ENCODE measurements at places on chromosomes 5 and 9. TPM values are rescaled to one million over a fixed set of nuclear protein-coding genes. Genes with fewer than 3 reads are reported as not detected.

Gene PFN3
- not detected for total RNA-seq

Gene ZFP2
- 1.2 TPM for total RNA-seq

Gene ERGIC1
- total RNA-seq = 120 TPM

Gene PCDHB15
- total RNA-seq = 4.6 TPM

Gene GARIN3
- total RNA-seq = not detected

Gene LCN2
- not detected for total RNA-seq

- no peak for DNase-seq
Measured at GRCh38 chr9:76651119-76651705, 113.0 kb upstream of the PCA3 start.

DNA sequence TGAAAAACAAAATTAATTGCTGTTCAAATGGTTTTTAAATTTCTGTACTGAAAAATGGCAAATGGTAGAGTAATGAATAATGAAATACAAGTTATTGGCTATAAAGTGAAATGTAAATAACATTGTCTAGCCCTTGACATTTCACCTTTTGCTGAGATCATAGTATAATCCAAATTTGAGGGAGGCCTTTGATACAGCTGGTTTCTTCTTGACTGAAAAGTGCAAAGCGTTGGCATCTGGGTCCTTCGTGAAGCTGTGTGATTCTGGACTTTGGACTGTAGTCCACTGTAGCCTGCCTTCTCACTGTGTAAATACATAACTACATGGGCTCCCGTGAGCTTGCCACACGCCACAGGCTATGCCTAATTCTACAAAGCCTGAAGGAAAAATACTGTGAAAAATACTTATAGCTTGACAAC lies 52.3 kb downstream of the ARHGEF28 start:
- DNase-seq = no peak

DNA sequence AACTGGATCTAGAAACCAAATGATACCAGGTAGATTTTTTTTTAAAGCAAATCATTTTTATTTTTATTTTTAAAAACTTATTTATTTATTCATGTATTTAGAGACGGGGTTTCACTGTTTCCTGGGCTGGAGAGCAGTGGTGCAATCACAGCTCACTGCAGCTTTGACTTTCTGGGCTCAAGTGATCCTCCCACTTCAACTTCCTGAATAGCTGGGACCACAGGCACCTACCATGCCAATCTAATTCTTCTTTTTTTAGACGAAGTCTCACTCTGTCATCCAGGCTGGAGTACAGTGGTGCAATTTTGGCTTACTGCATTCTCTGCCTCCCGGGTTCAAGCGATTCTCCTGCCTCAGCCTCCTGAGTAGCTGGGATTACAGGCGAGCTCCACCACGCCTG lies 41.3 kb upstream of the CDK20 start:
- DNase-seq = no peak

- DNase-seq = no peak
Measured at GRCh38 chr9:136808806-136809158, 1.0 kb downstream of the RABL6 start.

DNA sequence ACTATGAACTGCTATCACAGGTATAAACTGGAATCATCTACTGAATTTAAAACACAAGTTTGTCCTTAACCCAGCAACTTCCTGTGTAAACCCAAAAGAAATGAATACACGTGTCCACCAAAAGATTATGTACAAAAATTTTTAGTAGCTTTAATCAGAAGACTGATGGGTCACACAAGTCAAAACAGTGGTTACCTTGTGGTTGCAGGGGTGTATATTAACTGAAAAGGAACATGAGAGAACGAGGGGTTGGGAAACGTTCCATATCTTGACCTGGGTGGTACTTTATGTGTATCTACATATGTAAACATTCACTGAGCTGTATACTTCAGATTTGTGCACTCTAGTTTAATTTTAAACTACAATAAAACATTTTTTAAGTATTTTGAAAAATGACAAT lies 18.6 kb downstream of the ZDHHC21 start:
- DNase-seq = no peak

DNA sequence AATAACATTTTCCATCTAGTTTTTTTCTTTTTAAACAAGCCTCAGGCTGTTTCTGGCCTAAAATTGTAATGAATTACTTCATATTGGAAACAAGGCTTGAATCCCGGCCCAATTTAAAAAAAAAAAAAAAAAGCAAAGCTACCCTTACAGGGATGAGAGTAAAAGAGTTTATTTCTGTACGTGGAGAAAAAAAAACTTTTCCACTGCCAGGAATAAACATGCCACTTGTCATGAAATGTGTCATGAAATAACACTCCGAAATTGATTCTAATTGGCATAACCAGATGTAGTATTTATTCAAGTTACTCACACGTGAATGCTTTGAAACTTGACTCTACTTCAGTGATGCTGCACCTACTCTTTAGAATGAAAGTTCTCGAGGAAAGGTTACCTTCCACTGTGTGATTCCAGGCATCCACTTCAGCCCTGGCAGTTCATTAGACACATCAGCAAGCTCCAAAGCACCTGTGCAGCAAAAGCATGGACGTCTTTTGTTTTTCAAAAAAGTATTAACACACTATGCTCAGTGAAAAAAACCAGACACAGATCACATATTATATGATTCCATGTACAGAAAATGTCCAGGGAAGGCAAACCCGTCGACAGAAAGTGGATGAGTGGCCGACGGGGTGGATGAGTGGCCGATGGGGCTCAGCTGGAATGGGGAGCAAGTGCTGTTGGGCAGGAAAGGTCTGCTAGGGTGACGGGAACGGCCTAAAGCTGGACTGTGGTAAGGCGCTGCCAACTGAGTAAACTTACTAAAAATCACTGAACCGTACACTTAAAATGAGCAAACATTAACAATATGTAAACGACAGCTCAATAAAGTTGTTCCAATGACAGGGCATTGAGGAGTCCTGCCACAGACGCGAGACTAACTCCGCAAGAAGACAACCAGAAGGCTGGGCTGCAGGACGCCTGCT lies 21.2 kb downstream of the NSUN2 start:
- DNase-seq = no peak
